A549 treated with AZD2906 at 1 μM for 4 hours (cell line): ENCODE measurements at places on chromosomes 6 and 20. TPM values are rescaled to one million over a fixed set of nuclear protein-coding genes. Genes with fewer than 3 reads are reported as not detected.

Gene ABHD16B
- not detected in 5 replicates for total RNA-seq

Gene LAMA2
- total RNA-seq, result 0.52 to 0.70 TPM (median 0.59 TPM) in 5 replicates

Gene PSORS1C2
- 0.08 TPM in 1 of 5 replicates, not detected in the others for total RNA-seq

Gene NQO2
- 55.1 to 74.2 TPM (median 69.4 TPM) in 5 replicates for total RNA-seq

Gene ZSCAN31
- total RNA-seq, result 1.5 to 2.2 TPM (median 1.8 TPM) in 5 replicates

Gene PSORS1C1
- 4.1 to 5.9 TPM (median 4.6 TPM) in 5 replicates for total RNA-seq

Gene OGFRL1
- 5.4 to 8.7 TPM (median 6.6 TPM) in 5 replicates for total RNA-seq

Gene CASS4
- total RNA-seq, result 0.03 to 0.09 TPM (median 0.03 TPM) in 3 of 5 replicates, not detected in the others

Gene SPATA25
- total RNA-seq, result 0.23 to 0.48 TPM (median 0.30 TPM) in 5 replicates

Gene SNRNP48
- 8.3 to 10.0 TPM (median 9.0 TPM) in 5 replicates for total RNA-seq

Gene SHLD1
- 6.5 to 7.8 TPM (median 6.9 TPM) in 5 replicates for total RNA-seq

Gene TFAP2A
- 6.3 to 11.4 TPM (median 8.4 TPM) in 5 replicates for total RNA-seq

Gene DEFB132
- total RNA-seq, result not detected in 5 replicates

Gene BMP6
- total RNA-seq, result 14.2 to 19.0 TPM (median 18.0 TPM) in 5 replicates

Gene SNAP91
- total RNA-seq, result 0.11 to 0.19 TPM (median 0.14 TPM) in 5 replicates

Gene CST2
- 0.84 to 1.6 TPM (median 1.4 TPM) in 5 replicates for total RNA-seq

Gene MAP7
- 19.0 to 21.8 TPM (median 20.2 TPM) in 5 replicates for total RNA-seq

Gene FAM83D
- 57.5 to 70.7 TPM (median 65.5 TPM) in 5 replicates for total RNA-seq

Gene BNIP5
- total RNA-seq, result 0.02 to 0.05 TPM (median 0.02 TPM) in 4 of 5 replicates, not detected in the other

Gene BACH2
- total RNA-seq, result 0.51 to 1.2 TPM (median 1.1 TPM) in 5 replicates

Gene GGTLC1
- total RNA-seq, result 0.09 to 0.10 TPM (median 0.10 TPM) in 3 of 5 replicates, not detected in the others

Gene ATP9A
- 12.6 to 17.9 TPM (median 15.7 TPM) in 5 replicates for total RNA-seq

Gene CDH22
- total RNA-seq, result 0.02 to 0.10 TPM (median 0.03 TPM) in 4 of 5 replicates, not detected in the other

Gene KCNS1
- total RNA-seq, result not detected in 5 replicates

Gene LCA5
- 0.32 to 0.93 TPM (median 0.52 TPM) in 5 replicates for total RNA-seq

Gene LGSN
- total RNA-seq, result 2.2 to 2.4 TPM (median 2.3 TPM) in 5 replicates

Gene OPN5
- total RNA-seq, result not detected in 5 replicates

Gene PIGT
- total RNA-seq, result 91.5 to 104 TPM (median 96.9 TPM) in 5 replicates

Gene UBE2J1
- 13.5 to 16.5 TPM (median 14.4 TPM) in 5 replicates for total RNA-seq

Gene ETV7
- total RNA-seq, result 0.08 to 0.20 TPM (median 0.13 TPM) in 4 of 5 replicates, not detected in the other

Gene TLDC2
- total RNA-seq, result not detected in 5 replicates

Gene RGS17
- 4.7 to 6.3 TPM (median 5.8 TPM) in 5 replicates for total RNA-seq

Gene ULBP1
- total RNA-seq, result 0.75 to 1.00 TPM (median 0.93 TPM) in 5 replicates

Gene C20orf204
- total RNA-seq, result 0.10 to 0.56 TPM (median 0.41 TPM) in 5 replicates

Gene CTAGE9
- not detected in 5 replicates for total RNA-seq

Gene SLC17A1
- total RNA-seq, result 0.06 TPM in 1 of 5 replicates, not detected in the others

Gene TP53TG5
- not detected in 5 replicates for total RNA-seq

Gene PDCD2
- total RNA-seq, result 45.6 to 54.3 TPM (median 49.3 TPM) in 5 replicates

Gene SPATS1
- total RNA-seq, result not detected in 5 replicates

Gene OR2H1
- total RNA-seq, result not detected in 5 replicates

Gene SLC24A3
- 0.02 TPM in 2 of 5 replicates, not detected in the others for total RNA-seq

Gene TRIM10
- total RNA-seq, result 0.01 TPM in 1 of 5 replicates, not detected in the others

Gene CPNE5
- total RNA-seq, result 0.07 to 0.18 TPM (median 0.12 TPM) in 5 replicates

Gene SLC52A3
- total RNA-seq, result 0.32 to 0.54 TPM (median 0.49 TPM) in 5 replicates

Gene KIF13A
- total RNA-seq, result 16.0 to 21.4 TPM (median 17.5 TPM) in 5 replicates

Gene TP53INP2
- 6.3 to 8.2 TPM (median 7.4 TPM) in 5 replicates for total RNA-seq

Gene NEDD9
- total RNA-seq, result 42.2 to 56.4 TPM (median 52.5 TPM) in 5 replicates

Gene BPIFA1
- total RNA-seq, result not detected in 5 replicates

Gene IRF4
- 0.17 to 0.31 TPM (median 0.26 TPM) in 5 replicates for total RNA-seq

Gene FITM2
- total RNA-seq, result 8.4 to 10.3 TPM (median 9.7 TPM) in 5 replicates

Gene PPP1R3D
- total RNA-seq, result 2.0 to 2.8 TPM (median 2.6 TPM) in 5 replicates

Gene SCRT2
- 0.02 TPM in 1 of 5 replicates, not detected in the others for total RNA-seq

Gene LY6G6D
- total RNA-seq, result not detected in 5 replicates
